IPS-NIHi11 (cell line): ENCODE measurements at places on chromosomes 3 and 15.

DNA sequence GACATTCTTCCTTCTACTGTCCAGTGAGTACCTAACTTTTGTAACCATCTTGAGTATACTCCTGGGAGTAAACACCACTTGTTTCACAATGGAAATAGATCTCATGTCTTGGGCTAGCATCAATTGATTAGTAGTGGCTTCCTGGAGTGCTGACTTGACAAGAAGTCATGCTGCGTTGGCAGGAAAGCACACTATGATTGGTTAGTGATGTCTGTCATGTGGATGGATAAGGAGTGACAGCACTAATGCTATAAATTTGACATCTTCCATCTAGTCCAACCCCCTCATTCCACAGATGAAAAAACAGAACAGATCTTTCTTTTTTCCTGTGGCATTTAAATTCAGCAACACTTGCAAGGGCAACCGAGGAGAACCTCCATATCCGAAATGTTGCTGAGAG is 47.6 kb upstream of the PRICKLE2 start:
- no peak for DNase-seq

GRCh38 chr3:29936054-29936453 is 655.2 kb downstream of the RBMS3 start:
- no peak for DNase-seq

- no peak for DNase-seq
These were observed 93.0 kb upstream of the TSPAN3 start for GRCh38 chr15:77163781-77164384.

DNA sequence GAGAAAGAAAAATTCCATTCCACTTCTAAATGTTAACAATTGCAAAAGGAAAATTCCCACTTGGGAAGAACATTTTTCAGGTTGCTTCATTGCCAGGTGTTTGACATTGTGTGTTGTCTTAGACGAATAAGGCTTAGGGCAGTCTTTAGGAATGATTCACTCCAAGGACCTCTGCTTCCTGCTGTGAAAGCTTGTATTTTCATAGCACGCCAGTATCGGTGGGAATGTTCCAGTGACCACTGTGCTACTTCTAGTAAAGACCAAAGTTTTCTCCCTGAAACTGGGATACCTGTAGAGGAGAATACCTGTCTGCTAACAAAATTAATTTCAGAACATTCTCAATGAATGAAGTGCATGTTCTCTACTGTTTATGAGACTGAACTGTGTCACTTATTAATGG is 64.1 kb downstream of the CDIN1 start:
- peak; percentile 18 for DNase-seq

DNA sequence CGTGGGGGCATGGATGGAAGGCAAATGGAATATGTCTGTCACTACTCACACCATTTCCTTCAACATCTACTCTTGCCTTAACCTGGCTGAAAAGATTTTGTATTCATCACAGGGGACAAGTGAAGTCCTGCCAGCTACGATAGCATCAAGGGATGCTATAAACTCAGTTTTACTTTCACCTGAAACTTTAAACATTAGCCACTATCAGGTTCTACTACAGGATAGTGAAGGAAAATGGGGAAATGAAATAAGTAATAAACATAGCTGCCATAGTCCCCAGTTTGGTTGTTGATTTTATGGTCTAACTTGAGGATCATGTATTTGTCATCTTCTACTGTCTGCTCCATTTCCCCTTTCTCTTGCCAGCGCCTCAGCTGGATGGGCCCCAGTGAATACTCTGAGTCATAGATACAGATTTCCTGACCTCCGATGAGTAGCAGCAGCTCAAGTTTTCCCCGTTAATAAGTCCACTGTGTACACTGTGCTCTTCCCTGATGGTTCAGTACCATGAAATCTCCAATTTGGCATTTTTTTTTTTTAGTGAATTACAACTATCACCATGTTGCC is 338.2 kb upstream of the SLCO3A1 start:
- no peak for DNase-seq

GRCh38 chr15:60523056-60523455 is 44.1 kb upstream of the ICE2 start:
- no peak for DNase-seq

- DNase-seq: peak; percentile 83
These were observed 47.7 kb downstream of the CYP11A1 start for GRCh38 chr15:74319596-74320351.

DNA sequence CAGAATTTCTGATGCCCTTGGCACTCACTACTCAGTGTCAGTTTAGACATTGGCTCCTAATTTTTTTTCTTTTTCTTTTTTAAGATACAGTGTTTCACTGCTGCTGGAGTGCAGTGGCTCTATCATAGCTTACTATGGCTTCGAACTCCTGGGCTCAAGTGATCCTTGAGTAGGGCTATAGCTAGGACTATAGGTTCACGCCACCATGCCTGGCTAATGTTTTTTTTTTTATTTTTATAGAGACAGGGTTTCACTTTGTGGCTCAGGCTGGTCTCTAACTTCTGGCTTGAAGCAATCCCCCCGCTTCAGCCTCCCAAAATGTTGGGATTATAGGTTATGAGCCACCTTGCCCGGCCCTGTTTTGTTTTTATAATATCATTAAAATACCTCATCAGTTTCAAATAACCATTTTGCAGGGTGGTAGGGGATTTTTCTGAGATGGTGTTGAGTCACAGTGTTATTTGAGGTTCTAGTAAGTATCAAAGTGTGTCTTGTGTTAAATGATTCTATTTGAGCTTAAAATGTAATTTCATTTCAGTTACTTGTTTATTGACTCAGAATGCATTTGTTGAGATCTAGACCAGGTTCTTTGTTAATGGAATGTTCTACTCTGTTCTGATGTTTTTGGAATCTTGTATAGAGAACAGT is 7.0 kb downstream of the FNDC3B start:
- DNase-seq: no peak
